ENCODE measurements at places on chromosomes 2 and 18. TPM values are rescaled to one million over a fixed set of nuclear protein-coding genes. Genes with fewer than 3 reads are reported as not detected.

DNA sequence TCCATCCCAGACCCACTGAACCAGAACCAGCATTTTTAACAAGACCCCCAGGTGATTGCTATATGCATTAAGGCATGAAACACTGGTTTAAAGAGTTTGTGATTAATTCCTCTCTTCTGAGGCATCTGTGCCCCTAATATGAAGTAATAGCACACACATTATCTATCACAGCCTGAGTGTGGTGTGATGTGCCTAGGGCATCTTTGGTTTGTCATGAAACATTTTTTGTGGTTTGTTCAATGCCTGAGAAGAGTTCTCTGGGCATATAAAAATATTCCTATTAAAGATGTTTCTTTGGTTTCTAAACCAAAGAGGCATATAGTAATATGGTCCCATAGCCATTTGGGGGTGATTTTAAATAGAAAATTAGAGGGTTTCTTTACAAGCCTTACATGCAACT, 221.7 kb upstream of the SPOPL start:
- DNase-seq: no peak

DNA sequence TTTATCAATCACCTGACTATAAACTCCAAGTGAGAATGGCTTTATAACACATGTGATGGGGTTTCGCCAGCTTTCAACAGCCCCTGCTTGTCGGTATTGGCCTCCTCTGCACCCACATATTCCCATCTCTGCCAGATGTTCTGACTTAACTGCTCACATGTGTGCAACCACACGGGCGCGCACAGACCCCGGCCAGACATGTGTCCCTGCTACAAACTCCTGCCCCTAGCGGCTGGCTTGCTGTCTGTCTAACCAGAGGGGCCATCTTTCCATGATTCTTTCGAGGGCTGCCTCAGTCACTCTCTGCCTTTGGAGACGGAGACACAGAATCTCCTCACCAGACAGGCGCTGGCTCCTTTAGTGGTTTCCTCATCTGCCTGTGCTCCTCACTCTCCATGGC, 15.3 kb downstream of the STON1 start:
- DNase-seq: no peak

- DNase-seq: no peak
Measured at GRCh38 chr2:100397118-100397860, 20.2 kb downstream of the CHST10 start.

Gene PDE1A
- 6.5 TPM for total RNA-seq

DNA sequence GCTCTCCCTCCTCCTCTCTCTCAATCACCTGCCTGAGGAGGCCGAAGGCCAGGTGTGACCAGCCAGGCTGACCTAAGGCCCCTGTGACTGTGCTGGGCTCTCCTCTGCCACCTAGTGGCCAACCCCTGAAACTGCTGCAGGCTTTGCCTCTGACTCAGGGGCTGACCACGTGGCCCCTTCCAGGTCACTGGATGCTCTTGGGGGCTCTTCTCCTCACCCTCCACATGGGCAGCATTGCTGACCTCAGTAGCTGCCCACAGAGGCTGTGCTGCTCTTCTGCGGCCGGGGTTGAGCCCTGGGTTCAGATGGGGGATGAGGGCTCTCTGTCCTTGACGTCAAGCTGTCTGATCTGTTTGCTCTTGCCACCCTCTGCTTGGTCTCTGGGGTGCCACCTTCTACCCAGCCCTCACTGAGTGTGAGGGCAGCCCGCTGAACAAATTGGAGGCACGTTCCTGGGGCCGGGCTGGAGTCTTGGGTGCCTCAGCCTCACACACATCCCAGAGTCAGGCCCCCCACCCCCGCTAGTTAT, 122.7 kb downstream of the TWIST2 start:
- peak; percentile 57 for DNase-seq

Gene MROH2A
- not detected for total RNA-seq

Gene HNMT
- 72.7 TPM for total RNA-seq

GRCh38 chr2:68157002-68157401, 686 bp upstream of the PNO1 start:
- no peak for DNase-seq

DNA sequence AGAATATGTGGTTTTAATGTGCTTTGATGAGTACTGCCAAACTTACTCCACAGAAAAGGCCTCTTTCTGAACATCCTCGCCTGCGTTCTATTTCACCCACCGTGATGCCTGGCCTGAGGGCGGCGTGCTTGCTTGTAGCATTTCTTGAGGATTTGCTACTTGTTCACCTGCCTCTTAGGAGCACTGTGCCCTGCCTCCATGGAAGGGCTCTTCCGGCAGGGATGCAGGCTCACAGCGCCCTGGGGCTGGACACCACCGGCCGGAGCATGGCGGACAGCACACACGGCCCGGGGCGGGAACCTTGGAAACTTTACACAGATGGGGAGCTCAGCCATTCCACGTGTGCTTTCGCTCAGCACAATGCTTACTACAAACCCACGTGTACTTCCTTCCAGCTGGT, 37.1 kb downstream of the ANO7 start:
- no peak for DNase-seq

Gene WNT6
- 3.9 TPM for total RNA-seq

DNA sequence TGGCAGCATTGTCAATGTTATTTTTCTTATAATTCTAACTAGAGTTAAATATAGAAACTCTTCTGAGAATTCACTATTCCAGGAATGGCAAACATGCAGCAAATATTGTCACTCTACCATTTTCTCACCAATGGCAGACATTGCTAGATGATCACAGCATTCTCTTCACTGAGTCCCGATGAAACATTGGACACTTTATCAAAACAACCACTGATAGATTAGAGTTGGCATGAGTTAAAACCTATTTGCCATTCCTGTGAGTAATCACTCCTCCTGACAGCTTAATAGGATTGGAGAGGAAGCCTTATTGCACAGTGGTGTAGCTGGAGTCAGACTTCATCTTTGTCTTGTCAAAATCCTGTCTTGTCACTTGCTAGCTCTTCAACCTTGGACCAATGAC, 163.9 kb upstream of the THUMPD2 start:
- DNase-seq: no peak

Gene C1GALT1C1L
- 1.2 TPM for total RNA-seq

DNA sequence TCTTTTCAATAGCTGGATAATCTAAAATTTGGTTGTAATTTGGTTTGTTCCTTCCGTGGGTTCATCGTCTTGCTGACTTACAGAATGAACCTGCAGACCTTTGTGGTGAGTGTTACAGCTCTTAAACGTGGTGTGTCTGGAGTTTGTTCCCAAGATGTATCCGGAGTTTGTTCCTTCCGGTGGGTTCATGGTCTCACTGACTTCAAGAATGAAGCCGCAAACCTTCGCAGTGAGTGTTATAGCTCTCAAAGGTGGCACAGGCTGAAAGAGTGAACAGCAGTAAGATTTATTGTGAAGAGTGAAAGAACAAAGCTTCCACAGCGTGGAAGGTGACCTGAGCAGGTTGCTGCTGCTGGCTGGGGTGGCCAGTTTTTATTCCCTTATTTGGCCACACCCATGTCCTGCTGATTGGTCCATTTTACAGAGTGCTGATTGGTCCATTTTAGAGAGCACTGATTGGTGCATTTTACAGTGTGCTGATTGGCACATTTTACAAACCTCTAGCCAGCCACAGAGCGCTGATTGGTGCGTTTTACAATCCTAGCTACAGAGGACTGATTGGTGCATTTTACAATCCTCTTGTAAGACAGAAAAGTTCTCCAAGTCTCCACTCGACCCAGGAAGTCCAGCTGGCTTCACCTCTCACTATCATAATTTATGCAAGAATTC, 16.6 kb downstream of the RALB start:
- DNase-seq: no peak

DNA sequence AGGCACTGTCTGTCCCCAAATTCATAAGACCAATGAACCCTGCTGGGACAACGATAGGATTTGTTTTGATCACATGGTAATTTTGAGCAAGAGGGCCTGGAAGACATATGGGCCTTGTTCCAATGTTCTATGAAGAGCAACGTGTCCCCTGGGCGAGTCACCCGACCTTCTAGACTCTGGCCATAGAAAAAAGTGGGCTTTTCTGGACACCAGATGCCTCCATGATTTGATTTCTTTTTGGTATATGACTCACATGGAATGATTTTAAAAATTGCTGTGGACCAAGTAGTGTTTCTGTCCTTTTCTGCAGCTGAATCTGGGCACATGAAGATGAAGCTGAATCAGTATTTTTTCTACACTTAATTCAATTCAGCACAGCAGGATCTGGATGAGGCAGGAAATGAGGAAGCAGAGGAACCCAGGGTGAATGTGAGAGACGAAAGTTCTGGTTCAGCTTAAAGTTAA, 104.9 kb downstream of the CDC42EP3 start:
- DNase-seq: no peak

- peak; percentile 51 for DNase-seq
Measured at GRCh38 chr2:43375746-43376522, 149.5 kb upstream of the ZFP36L2 start.

Gene SRSF7
- total RNA-seq: 82.8 TPM

Gene IKZF2
- 26.5 TPM for total RNA-seq

- no peak for DNase-seq
Measured at GRCh38 chr2:102558463-102558862, 60.9 kb upstream of the SLC9A2 start.

All from umbilical cord (tissue), 2 donors.